Left ventricle myocardium inferior (tissue), 1 donor: ENCODE measurements at places on chromosomes 6 and 20. TPM values are rescaled to one million over a fixed set of nuclear protein-coding genes. Genes with fewer than 3 reads are reported as not detected.

RNF39 gene
- total RNA-seq, result not detected

RING1 gene
- total RNA-seq, result 28.4 TPM

PHF20 gene
- 35.9 TPM for total RNA-seq

SDCBP2 gene
- 2.2 TPM for total RNA-seq

AIF1 gene
- 15.2 TPM for total RNA-seq

CST5 gene
- total RNA-seq, result not detected

NT5E gene
- 4.3 TPM for total RNA-seq

SLC22A16 gene
- total RNA-seq, result not detected

PRDM13 gene
- not detected for total RNA-seq

DPPA5 gene
- not detected for total RNA-seq

MTFR2 gene
- 0.52 TPM for total RNA-seq

DNA sequence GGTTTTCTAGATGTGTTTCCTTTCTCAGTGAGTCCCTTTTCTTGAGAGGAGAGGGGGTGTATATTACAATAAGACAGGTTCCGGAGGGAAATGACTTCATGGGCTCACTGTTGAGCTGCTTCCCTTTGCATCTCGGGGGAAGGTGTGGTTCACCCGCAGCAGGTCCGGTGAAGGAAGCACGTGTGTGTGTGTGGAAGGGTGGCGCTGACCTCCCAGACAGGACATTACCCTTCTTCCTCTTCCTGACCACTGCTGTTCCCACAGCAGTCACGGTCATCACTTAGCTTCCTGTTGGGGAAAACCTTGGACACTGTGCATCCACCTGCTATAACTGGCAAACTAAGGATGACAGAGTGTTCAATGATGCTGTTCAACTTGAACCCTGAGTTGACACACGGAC is 83.6 kb downstream of the PLEKHG1 start:
- DNase-seq, result peak; percentile 54

- no peak for DNase-seq
These were observed 40.8 kb downstream of the SNRNP48 start for GRCh38 chr6:7630792-7631191.

DNA sequence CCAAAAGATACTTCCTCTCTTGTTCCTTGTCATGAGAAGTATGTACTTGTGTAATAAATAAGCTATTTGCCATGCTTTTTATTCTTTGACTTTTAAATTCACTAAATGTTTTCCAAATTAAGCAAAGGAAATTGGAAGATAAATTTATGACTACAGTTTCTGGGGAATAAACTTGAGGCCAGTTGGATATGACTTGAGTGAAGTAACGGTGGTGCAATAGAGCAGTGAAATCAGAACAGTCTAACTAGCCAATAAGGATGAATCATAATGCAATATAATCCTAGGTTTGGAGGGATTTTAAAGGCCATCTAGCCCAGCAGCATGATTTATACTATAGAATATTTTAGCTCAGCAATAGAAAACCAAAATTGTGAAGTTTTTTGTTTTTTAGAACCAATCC is 183.8 kb upstream of the TCF21 start:
- no peak for DNase-seq

GRCh38 chr6:31729515-31729978 is 448 bp upstream of the DDAH2 start:
- DNase-seq, result peak; percentile 94

- no peak for DNase-seq
These were observed 33.6 kb downstream of the TFAP2A start for GRCh38 chr6:10381133-10381829.

- peak; percentile 48 for DNase-seq
These were observed 79.9 kb downstream of the CEBPB start for GRCh38 chr20:50270569-50270968.

- no peak for DNase-seq
These were observed 15.6 kb upstream of the NOL4L start for GRCh38 chr20:32600681-32601237.

GRCh38 chr20:53937339-53937741 is 133.1 kb downstream of the BCAS1 start:
- no peak for DNase-seq

GRCh38 chr6:77245026-77245425 is 218.3 kb downstream of the HTR1B start:
- no peak for DNase-seq

DNA sequence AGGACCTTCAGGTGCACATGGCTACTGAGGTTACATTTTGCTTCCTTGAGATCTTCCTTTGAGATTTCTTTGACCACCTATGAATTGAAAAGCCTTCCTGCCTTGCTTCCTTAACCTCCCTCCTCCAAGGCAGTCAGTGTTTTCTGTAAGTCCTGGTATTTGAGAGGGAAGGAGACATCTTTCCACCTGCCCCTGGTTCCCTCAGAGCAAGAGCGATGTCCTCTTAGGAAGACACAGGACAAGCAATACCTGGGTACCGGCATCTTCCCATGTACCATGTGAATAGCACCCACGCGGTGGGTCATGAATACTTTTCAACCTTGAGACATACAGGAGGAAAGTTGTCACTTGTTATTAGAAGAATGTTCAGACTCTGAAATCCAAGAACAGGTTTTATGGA is 37.1 kb downstream of the GINS1 start:
- DNase-seq, result no peak

DNA sequence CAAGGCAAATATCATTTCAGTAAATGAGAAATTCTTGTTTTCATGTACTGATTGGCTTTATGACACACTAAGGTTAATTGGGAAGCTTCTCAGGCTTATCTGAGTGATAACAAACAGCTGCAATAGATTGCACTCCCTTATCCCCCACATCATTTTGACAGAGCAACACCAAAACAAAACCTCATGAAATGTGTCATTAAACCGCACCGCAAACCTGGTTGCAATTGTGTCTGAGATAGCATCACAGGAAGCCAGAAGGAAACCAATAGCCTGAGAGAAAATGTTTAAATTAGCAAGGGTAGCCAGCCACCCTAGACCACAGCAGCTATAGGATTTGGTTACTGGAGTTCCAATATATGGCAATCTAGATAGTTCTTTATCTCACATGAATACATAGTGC is 31.6 kb upstream of the LAMA4 start:
- DNase-seq, result no peak

DNA sequence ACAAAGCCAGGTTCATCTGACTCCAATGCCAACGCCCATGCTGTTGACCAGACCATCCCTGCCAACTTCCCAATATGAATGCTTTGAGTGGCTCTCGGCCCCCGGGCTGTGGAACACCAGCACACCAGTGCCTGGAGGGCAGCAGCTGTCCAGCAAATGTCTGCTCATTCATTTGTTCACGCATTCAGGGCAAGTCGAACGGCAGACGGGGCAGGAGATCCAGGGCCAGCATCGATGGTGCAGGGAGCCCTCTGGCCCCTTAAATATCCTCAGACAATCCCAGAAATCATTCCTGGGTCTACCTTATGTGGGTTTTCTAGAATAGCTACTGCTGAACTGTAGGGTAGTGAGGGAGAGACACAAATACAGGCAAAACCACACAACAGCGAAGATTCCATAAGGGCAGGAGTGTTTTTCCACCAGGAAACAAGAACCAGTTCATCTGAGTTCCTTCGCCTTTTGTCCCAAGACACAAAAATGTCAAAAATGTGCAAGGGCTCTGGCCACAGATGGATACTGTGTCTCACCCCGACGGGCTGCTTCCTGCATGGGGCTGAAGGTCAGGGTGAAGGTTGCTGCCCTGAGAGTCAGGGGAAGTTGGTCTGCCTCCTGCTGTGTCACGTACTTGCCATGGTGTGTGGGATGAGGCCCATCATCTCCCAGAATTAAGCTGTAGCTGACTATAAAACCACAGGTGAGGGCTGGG is 15.5 kb downstream of the RIPOR3 start:
- DNase-seq, result no peak

DNA sequence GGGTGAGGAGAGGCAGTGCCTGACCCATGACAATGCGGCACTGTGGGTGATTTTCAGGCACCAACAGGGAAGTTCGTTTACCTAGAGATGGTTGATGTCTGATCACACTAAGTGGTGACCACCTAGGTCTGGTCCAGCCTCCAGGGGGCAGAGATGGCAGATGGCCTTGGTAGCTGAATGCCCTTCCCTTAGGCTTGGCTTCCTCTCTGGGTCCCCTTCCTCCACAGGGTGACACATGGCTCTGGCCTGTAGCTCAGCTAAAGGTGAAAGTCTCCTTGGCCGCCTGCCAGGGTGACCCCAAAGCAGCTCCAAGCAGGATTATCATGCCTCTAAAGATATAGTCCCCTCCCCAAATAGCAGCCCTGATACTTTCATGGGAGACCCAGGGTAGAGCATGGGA is 6.4 kb downstream of the GDAP1L1 start:
- no peak for DNase-seq

DNA sequence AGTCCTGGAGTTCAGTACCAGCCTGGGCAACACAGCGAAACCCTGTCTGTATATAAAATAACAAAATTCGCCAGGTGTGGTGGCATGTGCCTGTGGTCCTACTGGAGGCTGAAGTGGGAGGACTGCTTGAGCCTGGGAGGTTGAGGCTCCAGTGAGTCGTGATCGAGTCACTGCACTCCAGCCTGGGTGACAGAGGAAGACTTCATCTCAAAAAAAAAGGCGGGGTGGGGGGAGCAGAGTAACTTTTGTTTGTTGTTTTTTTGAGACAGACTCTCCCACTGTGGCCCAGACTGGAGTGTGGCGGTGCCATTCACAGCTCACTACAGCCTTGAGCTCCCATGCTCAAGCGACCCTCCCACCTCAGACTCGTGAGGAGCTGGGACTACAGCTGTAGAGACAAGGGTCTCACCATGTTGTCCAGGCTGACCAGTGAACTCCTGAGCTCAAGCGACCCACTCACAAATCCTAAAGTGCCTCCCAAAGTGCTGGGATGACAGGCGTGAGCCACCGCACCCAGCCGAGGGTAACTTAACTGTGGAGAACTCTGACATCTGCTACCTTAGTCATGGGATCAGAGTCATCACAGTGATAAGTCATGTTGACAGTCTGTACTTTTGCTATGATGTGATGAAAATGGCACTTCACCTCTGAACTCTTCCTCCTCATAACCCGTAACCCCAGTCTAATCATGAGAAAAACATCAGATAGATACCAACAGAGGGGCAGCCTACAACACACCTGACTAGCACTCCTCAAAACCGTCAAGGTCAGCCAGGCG is 16.5 kb downstream of the PEDS1 start:
- no peak for DNase-seq

DNA sequence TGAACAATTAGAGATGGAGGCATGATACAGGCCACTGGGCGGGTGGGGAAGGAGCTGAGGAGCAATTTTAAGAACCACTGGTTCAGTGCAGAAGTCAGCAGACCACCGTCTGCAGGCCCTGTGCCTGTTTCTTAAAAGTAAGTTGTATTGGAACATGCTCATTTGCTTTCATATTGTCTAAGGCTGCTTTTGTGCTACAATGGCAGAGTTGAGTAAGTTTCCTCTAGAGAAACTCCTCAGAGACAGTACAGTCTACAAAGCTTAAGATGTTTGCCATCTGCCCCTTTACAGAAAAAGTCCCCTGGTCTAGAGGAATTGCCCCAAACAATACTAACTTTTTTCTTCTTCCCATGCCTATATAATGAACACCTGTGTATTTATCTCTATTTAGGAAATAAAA is 28.5 kb upstream of the UBE2J1 start:
- no peak for DNase-seq

GRCh38 chr6:53238311-53238710 is 89.7 kb upstream of the GCM1 start:
- no peak for DNase-seq

DNA sequence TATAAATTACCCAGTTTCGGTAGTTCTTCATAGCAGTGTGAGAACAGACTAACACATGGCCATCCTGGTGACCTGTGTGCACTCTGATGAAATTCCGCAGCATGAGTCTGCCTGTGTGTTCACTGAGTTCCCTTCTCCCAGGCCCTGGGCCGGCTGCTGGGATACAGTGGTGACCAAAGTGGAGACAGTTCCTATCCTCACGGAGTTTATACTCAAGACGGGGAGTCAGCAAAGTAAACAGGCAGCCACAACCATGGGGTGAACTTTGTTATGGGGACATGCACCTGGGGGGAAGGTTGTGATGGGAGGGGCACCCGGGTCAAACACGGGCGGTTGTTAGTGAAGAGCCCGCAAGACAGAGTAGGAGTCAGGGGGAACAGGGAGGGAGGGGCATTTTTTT is 202.0 kb downstream of the CDH4 start:
- DNase-seq, result no peak

- no peak for DNase-seq
These were observed 6.3 kb downstream of the MAP1LC3A start for GRCh38 chr20:34564833-34565232.
